ENCODE measurements at places on chromosomes 13 and 19.

DNA sequence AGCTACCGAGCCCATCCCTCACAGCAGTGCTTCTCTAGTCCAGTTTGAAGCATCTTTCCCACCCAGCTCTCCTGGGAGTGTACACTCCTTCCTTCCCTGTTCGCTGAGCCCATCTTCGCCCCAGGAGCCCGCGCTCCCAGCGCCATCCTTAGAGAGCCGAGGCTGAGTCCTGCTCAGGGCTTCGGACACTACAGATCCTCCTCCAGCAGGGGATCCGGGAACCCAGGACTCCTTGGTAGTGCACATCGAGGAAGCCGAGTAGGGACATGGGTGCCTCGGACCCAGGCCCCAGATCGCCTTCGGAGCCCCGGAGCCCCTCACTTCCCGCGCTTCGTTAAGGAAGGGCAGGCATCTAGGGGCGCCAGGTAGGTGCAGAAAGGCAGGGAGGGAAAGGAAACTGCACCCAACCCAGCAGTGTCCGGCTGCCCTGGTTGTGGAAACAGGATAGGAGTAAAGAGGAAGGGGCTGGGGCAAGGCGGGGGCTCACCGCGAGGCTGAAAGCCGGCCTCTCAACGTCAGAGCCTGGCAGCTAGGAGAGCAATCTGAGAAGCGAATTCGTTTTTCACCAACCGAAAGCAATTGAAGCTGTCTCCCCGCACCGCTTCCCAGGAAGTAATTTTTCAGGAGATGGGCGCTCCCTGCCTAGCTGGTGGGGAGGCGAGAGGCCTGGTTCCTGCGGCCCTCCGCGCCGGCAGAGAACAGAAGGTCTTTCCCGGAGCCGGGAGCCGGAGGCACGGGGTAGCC is 1.0 kb downstream of the PDX1 start:
- DNase-seq, result no peak

- DNase-seq, result no peak
Observed at GRCh38 chr19:49939721-49940481, 10.6 kb upstream of the NUP62 start.

- DNase-seq, result no peak
Observed at GRCh38 chr19:37513397-37513796, 6.7 kb downstream of the ZNF793 start.

GRCh38 chr19:45542234-45542668 is 35.0 kb downstream of the VASP start:
- no peak for DNase-seq

DNA sequence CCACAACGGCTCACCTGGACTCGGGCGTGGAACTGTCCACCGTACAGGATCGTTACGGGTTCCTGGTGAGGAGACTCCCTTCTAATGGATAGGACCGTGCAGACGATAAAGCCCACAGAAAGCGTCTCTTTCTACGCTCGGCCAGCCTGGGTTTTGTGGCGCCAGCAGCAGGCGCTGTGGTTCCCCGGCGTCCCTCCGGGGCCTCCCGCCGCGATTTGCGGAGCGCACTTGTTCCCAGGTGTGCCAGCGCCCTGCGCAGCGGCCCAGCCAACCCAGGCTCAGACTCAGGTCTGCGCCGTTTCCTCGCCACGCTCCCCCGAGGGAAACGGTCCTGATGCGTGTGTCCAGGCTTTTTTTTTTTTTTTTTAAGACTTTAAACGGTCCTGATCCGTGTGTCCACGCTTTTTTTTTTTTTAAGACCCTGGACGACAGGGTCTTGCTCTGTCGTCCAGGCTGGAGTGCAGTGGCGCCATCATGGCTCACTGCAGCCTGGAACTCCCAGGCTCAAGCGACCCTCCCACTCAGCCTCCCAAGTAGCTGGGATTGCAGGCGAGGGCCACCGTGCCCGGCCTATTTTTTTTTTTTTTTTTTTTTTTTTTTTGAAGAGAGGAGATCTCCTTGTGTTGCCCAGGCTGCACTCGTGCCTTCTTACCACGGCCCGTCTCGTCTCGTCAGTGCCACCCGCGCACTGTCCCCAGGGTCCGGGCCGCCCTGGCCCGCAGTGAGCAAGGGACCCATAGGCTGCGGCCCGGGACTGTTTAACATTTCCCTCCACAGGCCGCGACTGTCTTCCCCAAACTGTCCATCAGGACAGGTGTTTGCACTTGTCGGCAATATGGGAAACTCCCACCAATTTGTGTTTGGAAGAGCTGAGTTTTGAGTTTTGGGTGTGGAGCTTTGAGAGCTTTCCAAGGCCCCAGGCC is 23.8 kb downstream of the GJA3 start:
- no peak for DNase-seq

DNA sequence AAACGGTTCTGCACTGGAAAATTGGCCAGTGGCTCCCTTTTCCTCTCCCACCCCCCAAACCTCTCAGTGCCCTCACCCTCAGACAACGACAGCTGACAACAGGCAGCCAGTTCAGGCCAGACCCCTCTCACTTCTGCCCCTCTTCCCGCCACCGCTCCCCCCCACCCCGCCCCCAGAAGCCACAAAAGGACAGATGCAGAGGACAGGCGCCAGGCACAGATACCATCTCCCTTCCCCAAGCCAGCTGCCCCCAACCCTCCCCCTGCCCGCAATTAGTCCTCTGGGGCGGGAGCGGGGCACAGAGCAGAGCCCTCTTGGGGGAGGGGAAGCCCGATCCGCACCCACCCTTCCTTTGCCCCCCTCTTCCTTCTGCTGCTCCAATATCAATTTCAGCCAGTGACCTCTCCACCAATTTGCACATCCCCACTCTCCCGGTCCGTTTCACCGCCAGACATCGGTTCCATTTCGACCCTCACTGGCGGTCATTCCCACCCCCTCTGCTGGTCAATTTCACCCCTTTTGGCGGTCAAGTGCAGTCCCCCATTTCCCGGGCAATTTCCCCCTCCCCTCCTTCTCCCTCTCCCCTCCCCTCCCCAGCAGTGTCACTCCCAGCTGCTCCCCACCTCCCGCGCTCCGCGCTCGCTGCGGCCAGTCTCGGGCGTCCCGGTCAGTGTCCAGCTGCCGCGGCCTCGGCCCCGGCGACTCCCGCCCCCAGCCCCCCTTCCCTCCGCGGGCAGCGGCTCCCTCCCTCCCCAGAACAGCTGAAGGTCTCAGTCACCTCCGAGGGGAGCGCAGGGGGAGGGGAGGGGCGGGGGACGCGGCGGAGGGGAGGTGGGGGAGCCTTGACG is at the start of gene SHD:
Gene SHD (plus strand): TSS at position 848 of the 848 bp plus-strand sequence. CDS start 798 bp downstream, outside the sequence.
- DNase-seq, result no peak

DNA sequence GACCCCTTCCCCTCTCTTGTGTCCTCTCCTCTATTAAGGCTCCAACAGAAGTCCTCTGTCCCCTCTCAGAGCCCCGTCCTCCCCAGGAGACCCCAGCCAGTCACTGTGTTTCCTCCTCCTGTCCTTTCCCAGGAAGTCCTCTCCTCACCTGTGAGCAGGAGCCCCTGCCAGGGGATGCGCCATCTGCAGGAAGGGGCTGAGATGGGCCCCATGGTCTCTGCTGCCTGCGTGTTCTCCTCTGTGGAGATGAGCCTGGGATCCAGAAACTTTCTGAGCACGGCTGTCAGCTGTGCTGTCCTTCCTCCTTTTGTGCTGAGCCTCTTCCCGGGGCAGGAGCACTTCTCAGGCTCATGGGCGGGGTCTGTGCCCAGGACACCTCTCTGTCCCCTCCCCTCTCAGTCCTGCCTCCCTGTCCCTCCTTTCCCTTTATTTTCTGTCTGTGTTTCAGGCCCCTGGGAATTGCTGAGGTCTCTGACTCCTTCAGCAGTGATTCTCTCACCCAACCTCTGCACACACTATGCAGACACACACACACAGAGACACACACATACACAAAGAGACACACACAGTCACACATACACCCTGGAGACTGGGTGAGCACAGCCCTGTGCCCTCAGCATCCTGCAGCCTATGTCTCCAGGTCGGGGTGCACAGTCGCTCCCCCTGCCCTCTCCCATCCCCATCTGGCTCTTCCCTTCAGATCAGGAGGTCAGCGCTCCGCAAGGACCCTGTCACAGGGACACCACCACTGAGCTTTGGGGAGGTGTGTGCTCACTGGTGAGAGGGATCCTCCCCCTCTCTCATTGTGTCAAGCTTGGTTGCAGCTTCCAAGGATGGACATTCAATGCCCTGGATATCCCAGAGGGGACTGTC is at the start of gene CEACAM8:
Gene CEACAM8 (minus strand): TSS at position 308 of the 873 bp plus-strand sequence. CDS start 96 bp downstream, at position 212.
- no peak for DNase-seq

DNA sequence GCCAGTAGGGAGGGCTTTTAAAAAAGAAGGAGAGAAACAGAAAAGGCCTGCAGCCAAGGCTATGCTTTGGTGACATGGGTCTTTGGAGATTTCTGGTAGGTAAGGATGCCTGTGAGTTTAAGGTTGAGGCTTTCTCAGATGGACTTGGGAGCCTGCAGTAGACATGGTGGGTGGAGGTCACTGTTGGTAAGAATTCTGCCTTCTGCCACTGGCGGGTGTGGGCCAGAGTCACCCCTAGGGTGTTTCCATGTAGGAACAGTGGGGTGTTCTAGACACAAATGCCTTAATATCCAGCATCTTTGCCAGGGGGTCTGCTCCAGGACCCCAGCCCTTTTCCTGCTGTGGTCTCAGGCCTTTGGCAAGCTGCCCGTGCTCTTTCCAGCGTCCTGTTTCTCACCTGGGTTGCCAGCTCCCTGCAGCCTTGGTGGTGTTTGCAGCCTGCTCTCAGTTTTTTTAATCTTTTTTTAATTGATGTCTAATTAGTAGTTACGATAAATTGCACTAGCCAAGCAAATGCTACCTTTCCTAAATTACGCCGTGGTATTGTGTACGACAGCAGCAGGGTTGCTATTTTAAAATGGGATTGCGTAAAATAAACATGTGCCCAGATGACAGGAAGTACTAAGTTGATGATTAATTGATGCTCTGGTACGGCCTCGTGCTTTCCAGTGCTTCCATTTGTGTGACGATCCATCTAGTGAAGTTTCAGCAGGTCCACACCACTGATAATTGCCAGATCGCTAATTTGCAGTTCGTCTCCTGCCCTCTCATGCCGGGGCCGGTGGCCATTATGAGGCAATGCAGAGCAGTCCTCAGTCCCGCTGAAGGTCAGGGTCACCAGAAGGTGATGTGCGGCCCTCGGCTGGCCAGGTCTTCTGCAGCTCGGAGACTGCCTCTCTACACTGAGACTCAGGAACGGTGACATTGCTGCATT is 35.3 kb upstream of the NPAS1 start:
- DNase-seq, result no peak
